Osteoblast (primary cell): ENCODE measurements at places on chromosomes 2 and 18. TPM values are rescaled to one million over a fixed set of nuclear protein-coding genes. Genes with fewer than 3 reads are reported as not detected.
A peak's percentile ranks its signal among the peaks of the same experiment; 100 is the strongest.

DNA sequence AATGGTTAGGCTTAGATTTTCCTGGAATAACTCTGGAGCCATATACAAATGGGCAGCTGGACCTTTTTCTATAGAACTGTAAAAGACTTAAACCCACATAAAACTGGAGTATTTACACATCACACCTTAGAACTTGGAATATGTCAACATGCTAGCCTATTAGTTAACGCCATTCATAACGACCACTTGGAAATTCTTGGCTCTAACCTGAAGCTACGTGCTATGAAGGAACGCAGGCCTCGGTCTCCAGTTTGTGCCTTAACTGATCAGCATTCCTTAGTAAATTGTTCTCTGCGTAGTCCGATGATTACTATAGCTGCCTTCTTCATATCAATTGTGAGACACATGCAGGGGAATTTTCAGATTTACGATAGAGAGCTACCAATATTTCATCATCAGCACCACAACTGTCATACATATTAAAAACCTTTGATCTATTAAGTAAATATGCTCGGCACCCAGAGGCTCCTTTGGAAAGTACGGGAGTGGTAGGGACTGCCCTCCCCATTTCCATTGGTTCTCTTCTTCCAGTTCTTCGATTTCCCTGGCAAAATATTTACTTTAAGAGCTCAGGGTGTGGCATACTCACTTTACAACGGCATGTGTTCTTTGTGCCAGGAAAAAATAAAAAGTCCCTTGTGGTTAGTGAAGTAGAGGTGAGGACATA is 17.5 kb upstream of the CCL20 start:
- no peak for DNase-seq
- no peaks in the 10 kb centered on the region for H3K4me1 ChIP-seq
- no peak overlapping the region for H3K27ac ChIP-seq

- H3K27me3 ChIP-seq: no peaks in the 10 kb centered on the region
- no peaks in the 10 kb centered on the region for H3K36me3 ChIP-seq
- DNase-seq: no peak
- H3K4me3 ChIP-seq: no peak overlapping the region
These were observed 9.8 kb upstream of the CPS1 start for GRCh38 chr2:210546424-210547208.

- no peak overlapping the region for H3K4me3 ChIP-seq
- no peaks in the 10 kb centered on the region for H3K27me3 ChIP-seq
- DNase-seq: no peak
- H3K27ac ChIP-seq: no peak overlapping the region
These were observed 50.4 kb downstream of the CCDC93 start for GRCh38 chr2:117963446-117963845.

- no peaks in the 10 kb centered on the region for H3K27me3 ChIP-seq
- H3K36me3 ChIP-seq: no peaks in the 10 kb centered on the region
- no peaks in the 10 kb centered on the region for H3K4me1 ChIP-seq
- peak; percentile 77 for DNase-seq
- H3K4me3 ChIP-seq: no peak overlapping the region
These were observed 143.3 kb upstream of the KLHL29 start for GRCh38 chr2:23241611-23242245.

The CCT4 gene
- total RNA-seq: 116 and 117 TPM in 2 replicates

DNA sequence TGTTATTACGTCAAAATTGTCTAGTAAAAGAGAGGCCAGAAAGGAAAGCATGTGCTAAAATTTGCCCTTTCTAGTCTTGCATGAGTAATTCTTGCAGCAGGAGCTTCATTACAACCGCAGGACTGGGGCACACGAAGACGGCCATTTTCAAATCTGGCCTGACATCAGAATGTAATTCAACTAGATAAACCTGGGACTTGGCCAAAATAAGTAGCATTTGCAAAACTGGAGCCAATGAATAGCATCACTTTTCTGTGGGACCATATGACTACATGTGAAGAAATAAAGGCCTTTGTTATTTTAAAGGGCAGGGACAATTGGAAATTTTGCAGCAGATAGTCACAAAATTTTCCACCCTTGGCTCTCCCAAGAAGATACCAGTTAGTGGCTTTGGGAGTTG is 3.0 kb upstream of the FZD7 start:
- peak overlapping the region; percentile 75 for H3K27ac ChIP-seq
- no peak overlapping the region for H3K4me3 ChIP-seq
- peaks cover 23% of the 10 kb centered on the region for H3K4me1 ChIP-seq
- H3K36me3 ChIP-seq: peaks cover 2% of the 10 kb centered on the region
- peak; percentile 94 for DNase-seq

DNA sequence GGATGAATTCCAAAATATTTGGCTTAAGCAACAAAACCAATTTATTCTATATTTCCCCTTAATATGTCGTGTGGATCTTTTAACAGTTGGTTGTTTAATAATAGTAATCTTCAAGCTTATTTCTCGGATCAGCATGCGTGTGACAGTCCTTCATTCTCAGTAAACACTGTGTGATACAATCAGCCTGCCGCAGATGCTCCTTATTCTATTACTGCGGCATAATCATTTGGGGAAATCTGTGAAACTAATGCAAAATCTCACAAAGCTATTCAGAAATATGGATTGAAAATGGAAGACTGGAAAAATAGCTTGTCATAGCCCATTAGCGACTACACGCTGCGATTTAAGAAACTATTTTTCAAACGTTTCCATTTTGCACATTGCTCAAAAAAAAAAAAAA is 36.9 kb downstream of the LINC00305 start:
- no peaks in the 10 kb centered on the region for H3K36me3 ChIP-seq
- no peak for DNase-seq
- no peaks in the 10 kb centered on the region for H3K27me3 ChIP-seq

The SERPINB3 gene
- not detected in 2 replicates for total RNA-seq

The ABCG8 gene
- total RNA-seq: not detected in 2 replicates

GRCh38 chr2:172251231-172251630 is 148.5 kb upstream of the DLX2 start:
- no peaks in the 10 kb centered on the region for H3K36me3 ChIP-seq
- peak; percentile 83 for DNase-seq

DNA sequence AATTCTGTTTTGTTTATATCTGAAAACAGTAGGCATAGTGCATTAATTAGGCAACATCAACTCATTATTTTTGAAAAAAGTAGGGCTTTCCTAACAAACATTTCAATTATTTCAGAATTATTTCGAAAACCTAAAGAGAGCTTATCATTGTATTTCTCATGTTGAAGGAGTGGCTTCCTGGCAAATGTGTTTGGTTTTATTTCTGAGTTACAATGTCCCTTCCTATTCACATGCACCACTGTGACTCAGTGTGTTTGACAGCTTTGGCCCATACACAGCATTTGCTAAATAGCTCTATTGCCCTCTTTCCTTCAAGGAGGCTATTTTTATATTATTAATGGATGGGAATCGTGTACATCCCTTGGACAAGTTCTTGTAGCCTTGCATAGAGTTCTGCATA is 205.9 kb downstream of the PTGR3 start:
- no peaks in the 10 kb centered on the region for H3K36me3 ChIP-seq
- no peak overlapping the region for H3K4me3 ChIP-seq
- no peak overlapping the region for H3K27ac ChIP-seq
- no peaks in the 10 kb centered on the region for H3K27me3 ChIP-seq
- no peaks in the 10 kb centered on the region for H3K4me1 ChIP-seq
- no peak for DNase-seq

- no peak overlapping the region for H3K4me3 ChIP-seq
- H3K4me1 ChIP-seq: no peaks in the 10 kb centered on the region
- H3K36me3 ChIP-seq: no peaks in the 10 kb centered on the region
- no peaks in the 10 kb centered on the region for H3K27me3 ChIP-seq
- no peak overlapping the region for H3K27ac ChIP-seq
- DNase-seq: no peak
These were observed 502.2 kb downstream of the NRXN1 start for GRCh38 chr2:50529600-50530218.

The TSGA10 gene
- 4.0 and 5.0 TPM in 2 replicates for total RNA-seq

DNA sequence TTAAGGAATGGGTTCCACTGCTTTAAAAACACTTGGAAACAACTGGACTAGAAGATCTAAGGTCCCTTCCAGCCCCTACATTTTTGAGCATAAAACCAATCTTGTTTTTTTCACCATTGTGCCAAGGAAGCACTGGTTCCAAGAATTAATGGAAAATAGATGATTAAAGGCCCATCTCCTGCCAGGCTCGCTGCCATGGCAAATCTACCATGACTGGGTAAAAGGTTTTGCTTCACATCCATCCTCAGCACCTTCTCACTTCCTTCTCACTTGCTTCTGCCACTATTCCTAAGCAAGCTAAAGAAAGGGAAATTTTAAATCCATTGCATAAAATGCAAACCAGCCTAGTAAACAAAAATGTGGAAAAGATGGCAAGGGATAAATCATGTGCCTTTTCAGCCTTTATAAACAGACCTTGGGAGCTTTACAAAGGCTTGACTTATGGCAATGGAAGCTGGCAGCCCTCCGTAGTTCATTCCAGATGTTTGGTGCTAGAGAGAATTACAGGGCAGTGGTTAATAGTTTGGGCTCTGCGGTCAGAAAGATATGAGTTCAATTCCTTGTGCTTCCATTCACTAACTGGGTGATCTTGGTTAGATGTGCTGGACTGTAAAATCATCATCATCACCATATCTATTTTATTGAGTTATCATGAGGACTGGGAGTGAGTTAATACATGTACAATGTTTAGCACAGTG is 27.0 kb upstream of the ST3GAL5 start:
- H3K27ac ChIP-seq: no peak overlapping the region
- no peak overlapping the region for H3K4me3 ChIP-seq
- H3K27me3 ChIP-seq: no peaks in the 10 kb centered on the region
- H3K4me1 ChIP-seq: peaks cover 15% of the 10 kb centered on the region

DNA sequence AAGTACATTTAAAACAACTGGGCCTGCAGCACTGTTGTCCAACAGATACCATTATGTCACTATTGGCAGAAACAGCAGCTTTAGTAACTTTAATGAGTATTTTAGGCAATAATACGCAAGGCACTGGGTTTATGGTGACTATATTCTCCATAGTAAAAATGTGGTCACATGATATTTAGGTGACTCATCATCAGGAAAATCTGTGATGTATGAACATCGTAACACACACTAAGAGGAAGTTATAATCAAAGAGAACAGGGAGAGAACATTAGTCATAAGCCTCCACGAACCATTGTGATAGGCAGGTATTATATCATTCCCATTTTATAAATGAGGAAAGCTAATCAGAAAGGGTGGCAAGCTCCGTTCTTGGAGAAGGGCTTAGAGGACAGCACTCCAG is 36.9 kb downstream of the RAPH1 start:
- H3K4me1 ChIP-seq: peaks cover 23% of the 10 kb centered on the region
- H3K4me3 ChIP-seq: no peak overlapping the region
- no peaks in the 10 kb centered on the region for H3K27me3 ChIP-seq

The FNDC4 gene
- total RNA-seq: 21.2 and 21.4 TPM in 2 replicates

The OSBPL6 gene
- total RNA-seq: 5.4 and 5.9 TPM in 2 replicates

DNA sequence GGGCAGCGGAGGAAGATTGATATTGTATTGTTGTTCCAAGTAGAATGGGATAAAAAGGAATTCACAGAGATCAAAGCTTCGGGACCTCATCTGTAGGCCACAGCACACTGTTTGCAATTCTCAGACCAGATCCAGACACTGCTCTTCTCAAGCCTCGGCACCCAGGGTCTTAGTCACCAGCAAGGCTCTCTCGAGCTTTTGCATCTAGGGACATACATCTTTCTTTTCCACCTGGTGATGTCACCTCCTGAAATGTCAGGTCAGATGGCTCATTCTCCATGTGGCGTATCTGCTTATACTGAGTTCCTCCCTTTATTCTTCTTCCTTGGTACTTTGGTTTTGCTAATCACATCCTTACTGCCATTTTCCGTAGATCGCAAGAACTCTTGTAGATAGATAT is 42.9 kb upstream of the SNTG2 start:
- no peak overlapping the region for H3K27ac ChIP-seq
- no peak for DNase-seq
- no peaks in the 10 kb centered on the region for H3K4me1 ChIP-seq
- no peaks in the 10 kb centered on the region for H3K36me3 ChIP-seq
- H3K4me3 ChIP-seq: no peak overlapping the region

DNA sequence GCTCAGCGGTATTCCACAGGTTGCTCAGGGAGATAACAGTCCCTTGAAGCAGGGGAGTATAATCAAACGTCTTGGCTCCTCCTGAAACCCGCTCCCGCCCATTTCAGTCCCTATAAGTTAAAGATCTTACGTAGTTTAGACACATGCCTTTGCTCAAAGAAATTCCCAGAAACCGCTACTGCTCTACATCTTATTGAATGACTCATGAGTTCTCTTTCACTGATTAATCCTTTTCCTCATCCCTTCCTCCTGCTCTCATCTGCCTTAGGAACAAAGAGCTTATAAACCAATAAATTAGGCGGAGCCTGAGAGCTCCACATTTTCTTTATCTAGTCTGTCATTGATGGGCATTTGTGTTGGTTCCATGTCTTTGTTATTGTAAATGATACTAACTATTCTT is 4.2 kb upstream of the SERPINB4 start:
- no peaks in the 10 kb centered on the region for H3K4me1 ChIP-seq
- H3K36me3 ChIP-seq: no peaks in the 10 kb centered on the region
- no peak overlapping the region for H3K27ac ChIP-seq

GRCh38 chr2:149050188-149050587 is 11.7 kb downstream of the LYPD6B start:
- H3K4me3 ChIP-seq: no peak overlapping the region
- no peaks in the 10 kb centered on the region for H3K36me3 ChIP-seq
- H3K27ac ChIP-seq: peak overlapping the region; percentile 78
- no peak for DNase-seq
- peaks cover 15% of the 10 kb centered on the region for H3K4me1 ChIP-seq
- H3K27me3 ChIP-seq: no peaks in the 10 kb centered on the region

- no peak overlapping the region for H3K27ac ChIP-seq
- peaks cover 10% of the 10 kb centered on the region for H3K4me1 ChIP-seq
- no peak overlapping the region for H3K4me3 ChIP-seq
- H3K36me3 ChIP-seq: no peaks in the 10 kb centered on the region
- DNase-seq: no peak
These were observed 79.6 kb upstream of the CREB1 start for GRCh38 chr2:207450186-207450585.

GRCh38 chr2:42046819-42047487 is 868 bp upstream of the PKDCC start:
- peak overlapping the region; percentile 69 for H3K4me3 ChIP-seq
- peaks cover 17% of the 10 kb centered on the region for H3K4me1 ChIP-seq
- DNase-seq: peak; percentile 90
- H3K36me3 ChIP-seq: no peaks in the 10 kb centered on the region
- H3K27me3 ChIP-seq: peaks cover 11% of the 10 kb centered on the region

GRCh38 chr18:12310762-12311161 is 2.7 kb downstream of the TUBB6 start:
- H3K36me3 ChIP-seq: peaks cover 61% of the 10 kb centered on the region
- peaks cover 32% of the 10 kb centered on the region for H3K4me1 ChIP-seq
- H3K27me3 ChIP-seq: no peaks in the 10 kb centered on the region
- DNase-seq: no peak

DNA sequence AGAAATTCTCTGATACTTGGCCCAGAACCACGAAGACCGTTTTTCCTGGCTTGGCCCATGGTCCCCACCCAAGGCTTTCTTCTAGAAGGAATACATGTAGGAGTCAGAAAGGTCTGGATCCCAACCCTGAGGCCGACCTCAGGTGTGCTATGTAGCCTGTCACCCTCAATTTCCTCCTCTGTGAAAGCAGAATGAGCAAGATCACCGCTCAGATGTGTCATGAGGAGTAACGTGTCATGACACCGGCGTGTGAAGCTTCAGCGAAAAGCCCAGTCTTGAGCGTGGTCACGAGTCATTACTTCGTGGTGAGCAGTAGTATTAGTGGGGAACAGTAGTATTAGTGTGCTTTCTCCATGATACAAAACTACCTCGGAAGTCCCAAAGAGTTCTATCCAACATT is 103.4 kb downstream of the ALPK2 start:
- H3K36me3 ChIP-seq: peaks cover 27% of the 10 kb centered on the region
- DNase-seq: no peak
- peaks cover 12% of the 10 kb centered on the region for H3K4me1 ChIP-seq
- H3K4me3 ChIP-seq: no peak overlapping the region
- no peak overlapping the region for H3K27ac ChIP-seq

The EVX2 gene
- total RNA-seq: under 0.01 TPM in 1 of 2 replicates, not detected in the other

The EEF1B2 gene
- total RNA-seq: 442 and 563 TPM in 2 replicates
